ENCODE measurements at places on chromosomes 1 and 21.

GRCh38 chr1:54506594-54506993 lies 41.4 kb upstream of the ACOT11 start:
- no peak for DNase-seq

- no peak for DNase-seq
These were observed 21.8 kb upstream of the DYNLT5 start for GRCh38 chr1:66730462-66730861.

GRCh38 chr21:17903029-17903806 lies 84.1 kb upstream of the C21orf91 start:
- DNase-seq, result no peak

- no peak for DNase-seq
These were observed 56.9 kb downstream of the PROX1 start for GRCh38 chr1:214044438-214045214.

- no peak for DNase-seq
These were observed 2.8 kb downstream of the PLA2G5 start for GRCh38 chr1:20072771-20073170.

DNA sequence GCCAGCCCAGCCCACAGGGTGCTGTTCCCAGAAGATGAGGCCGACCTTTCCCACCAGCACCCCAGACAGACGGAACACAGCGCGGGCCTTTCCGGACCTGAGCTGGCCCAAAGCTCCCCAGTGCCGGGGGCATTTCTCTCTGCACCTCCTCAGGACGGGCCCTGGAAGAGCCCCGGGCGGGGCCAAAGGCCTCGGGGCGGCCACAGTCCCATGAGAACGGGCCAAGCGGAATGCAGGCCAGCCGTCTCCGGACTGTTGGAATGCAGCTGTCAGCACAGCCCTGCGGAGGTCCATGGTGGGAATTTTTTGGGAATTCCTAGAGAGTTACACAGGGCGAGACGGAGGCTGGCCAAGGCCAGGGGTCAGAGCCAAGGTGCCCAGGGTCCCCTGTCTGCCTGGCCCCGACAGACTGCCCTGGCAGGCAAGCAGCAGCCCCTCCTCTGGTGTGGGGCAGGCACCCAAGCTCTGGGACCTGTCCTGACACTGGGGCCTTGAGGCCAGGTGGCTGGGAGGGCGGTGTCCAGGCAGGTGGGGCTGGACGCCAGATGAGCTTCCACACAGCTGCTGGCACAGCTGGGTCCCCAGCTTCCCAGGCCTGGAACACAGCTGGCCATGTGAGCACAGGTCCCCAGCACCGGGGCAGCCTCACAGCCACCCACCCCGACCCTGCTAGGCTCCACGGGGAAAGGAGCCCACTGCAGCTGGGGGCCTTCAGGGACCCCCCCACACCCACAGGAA lies 63.0 kb downstream of the MEGF6 start:
- no peak for DNase-seq

DNA sequence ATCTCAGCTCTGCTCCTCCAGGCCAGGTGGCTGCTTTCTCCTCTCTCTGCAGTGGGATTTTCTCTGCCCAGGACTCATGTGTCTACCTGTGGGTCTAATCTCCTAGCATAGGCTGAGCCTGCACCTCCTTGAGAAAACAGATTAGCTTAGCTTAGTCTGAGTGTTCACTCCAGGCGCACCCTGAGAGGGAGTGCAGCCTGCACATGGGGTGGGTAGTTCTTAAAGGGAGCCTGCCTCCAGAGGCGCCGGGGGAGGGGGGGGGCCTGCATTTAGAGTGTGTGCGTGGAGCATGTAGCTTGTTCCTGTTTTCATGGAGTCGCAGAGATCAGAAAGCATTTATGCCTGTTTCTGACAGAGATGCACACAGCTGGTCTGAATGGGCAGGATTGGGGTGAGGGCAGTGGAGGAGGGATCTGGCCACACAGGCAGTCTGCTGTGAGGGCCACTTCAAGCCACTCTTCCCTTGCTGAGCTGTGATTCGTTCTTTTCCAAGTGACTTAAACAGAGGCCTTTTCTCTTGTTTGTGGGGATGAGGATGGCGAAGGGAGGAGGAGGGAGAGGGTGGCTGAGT lies 45.2 kb downstream of the GALNT2 start:
- no peak for DNase-seq

- DNase-seq, result no peak
These were observed 131.4 kb upstream of the CHRM3 start for GRCh38 chr1:239254999-239255398.

GRCh38 chr1:187871177-187871845 lies 1042.6 kb downstream of the PLA2G4A start:
- no peak for DNase-seq

DNA sequence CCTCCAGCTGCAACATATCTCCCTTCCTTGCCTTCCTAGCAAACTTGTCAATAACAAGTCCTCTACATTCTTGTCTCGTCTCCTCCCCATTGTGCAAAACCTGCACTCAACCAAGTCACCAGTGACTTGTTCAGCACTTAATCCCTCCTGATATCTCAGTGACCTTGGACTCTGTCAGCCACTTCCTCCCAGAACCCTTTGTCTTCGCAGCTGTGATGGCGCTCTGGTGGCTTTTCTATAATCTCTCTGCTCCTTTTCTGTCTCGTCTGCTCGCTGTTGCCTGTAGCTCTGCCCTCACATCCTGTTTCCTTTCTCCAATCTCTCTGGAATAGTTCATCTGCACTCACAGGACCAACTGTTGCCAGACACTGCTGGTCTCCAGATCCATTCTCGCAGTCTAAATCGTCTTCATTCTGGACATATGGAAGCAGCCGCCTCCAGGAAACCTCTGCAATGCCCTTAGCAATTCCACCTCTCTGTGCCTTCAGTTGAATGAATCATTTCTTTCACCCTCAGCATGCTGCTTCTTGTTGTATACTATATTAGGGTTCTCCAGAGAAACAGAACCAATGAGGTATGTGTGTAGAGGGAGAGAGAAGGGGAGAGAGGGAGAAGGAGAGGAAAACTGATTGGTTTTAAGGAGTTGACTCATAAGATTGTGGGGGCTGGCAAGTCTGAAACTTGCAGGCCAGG lies 17.4 kb upstream of the IFNAR2 start:
- no peak for DNase-seq

DNA sequence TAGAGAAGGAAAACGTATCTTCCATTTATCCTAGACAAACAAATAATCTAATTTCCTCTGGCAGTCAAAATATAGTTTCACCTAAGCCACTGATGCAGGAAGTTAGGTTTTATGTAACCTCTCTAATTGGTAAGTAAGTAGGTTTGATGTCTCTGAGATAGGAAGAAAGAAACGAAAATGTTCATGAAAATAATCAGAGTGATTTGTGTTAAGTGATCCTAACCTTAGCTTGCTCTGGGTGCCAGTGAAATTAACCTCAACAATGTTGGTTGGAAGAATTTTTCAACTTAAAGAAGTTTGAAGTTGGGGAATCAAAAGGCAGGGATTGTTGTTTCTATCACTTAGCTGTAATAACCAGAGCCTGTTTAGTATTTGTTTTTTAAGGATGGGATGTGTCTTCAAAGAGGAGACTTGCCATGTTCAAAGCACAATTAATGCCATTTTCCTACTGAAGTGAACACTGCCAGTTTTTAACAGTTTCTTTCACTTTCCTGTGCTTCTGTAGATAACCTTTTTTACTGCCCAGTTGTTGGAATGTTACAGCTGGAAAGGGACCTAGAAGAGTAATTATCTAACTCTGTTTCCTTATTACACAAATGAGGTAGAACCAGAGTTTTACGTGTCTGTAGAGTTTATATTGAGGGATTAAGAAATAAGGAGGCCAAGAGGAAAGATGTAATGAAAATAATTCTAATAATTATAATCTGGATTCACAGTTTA lies 18.4 kb downstream of the HIPK1 start:
- DNase-seq, result no peak

- DNase-seq, result no peak
These were observed 33.9 kb upstream of the COL6A2 start for GRCh38 chr21:46063734-46064680.

DNA sequence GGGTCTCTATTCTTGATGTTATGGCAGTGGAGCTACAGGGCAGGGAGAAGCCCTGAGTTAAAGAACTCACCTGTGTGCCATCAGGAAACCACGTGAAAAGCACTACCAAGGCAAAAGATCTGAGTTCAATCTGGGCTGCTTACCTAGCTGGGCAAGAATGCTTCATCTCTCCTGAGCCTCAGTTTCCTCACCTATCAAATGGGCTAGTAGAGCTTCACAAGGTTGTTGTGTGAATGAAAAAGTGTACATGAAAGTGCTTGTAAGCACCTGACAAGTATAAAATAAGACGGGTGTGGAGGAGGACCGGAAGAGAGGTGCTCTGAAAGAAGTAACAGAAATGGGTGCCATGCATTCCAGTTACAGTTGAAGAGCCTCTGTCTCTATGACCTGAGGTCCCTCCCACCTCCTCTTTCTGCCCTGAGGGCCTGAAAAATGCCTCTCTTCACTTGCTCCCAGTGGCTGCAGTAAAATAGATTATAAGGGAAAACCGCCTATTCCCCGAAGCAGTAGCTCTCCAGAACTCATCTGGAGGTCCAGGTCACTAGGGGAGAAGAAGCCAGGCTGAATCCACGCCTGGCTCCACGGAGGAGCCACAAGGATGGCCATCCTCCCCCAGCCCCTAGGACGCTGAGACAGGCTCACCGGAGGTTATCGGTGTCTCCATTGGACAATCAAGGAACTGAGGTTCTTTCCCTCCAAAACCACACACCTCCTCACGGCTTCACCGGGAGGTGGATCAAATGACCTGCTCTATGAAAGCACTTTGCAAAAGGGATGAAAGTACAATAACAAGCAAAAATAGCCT lies 1.4 kb downstream of the GPR161 start:
- DNase-seq, result no peak

GRCh38 chr1:87190402-87190801 lies 138.3 kb upstream of the LMO4 start:
- DNase-seq, result no peak

GRCh38 chr1:67532452-67533216 lies 102.4 kb upstream of the SERBP1 start:
- no peak for DNase-seq

DNA sequence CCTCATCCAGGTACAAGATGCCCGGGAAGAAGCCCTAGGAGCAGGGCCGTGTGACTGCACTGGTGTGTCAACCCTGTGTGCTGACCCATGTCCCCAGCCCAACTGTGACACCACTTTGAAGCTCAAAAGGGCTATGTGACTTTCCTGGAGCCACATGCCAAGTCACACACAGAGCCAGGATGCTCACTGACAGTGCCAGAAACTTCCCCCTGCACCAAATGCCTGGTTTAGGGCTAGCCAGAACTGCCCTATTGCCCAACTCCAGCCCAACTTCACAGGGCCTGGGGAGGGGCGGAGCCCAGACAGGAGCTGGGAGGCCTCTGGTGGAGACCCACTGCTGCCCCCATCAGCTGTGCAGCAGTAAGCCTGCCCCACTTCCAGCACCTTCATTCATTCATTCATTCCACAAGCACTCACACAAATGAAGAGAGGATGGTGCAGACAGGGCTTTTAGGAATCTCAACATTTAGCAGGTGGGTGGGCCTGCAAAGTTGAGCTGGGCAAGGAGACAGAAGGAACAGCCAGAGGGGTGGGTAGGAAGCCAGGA lies 36.7 kb downstream of the KCNQ4 start:
- no peak for DNase-seq

DNA sequence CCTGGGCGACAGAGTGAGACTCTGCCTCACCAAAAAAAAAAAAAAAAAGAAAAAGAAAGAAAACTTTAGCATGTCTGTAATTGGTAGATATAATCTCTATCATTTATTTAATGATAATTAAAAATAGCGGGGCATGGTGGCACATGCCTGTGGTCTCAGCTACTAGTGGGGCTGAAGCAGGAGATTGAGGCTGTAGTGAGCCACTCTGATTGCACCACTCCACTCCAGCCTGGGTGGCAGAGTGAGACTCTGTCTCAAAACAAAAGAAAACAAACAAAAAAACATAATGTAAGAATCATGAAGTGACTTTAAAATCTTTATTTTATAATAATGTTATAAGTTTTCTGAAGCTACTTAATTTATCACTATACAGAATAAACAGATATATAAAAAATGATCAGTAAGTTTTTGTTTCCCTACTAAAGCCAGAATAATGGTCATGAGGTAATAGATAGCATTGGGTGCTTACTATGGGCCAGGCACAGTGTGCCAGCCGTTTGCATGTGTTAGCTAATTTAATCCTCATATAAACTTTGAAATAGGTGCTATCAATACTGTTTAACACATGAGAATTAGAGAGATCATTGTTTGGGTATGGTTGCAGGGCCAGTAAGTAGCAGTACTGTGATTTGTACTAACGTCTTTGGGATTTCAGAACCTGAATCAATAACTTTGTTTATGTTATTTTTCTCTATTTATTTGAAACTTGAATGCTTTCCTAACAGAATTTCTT lies 23.8 kb downstream of the CLIC4 start:
- DNase-seq, result no peak

GRCh38 chr1:16046842-16047241 lies 3.3 kb downstream of the CLCNKB start:
- no peak for DNase-seq

DNA sequence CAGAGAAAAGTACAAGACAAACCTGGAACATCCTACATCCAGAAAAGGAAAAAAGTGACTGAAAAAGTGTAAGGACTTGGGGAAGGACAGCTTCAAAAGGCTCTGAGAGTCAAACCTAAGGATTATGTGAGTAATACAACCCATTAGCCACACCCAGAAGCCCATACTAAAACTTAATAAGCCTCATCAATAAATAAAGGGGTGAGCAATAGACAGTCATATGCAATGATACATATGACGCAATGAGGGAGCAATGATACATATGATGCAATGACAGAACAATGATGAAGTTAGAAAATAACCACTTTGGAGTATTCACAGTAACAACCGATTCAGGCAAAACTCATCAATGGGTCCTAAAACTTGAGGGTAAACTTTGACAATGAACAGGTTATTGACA lies 50.1 kb downstream of the BRWD1 start:
- no peak for DNase-seq

- no peak for DNase-seq
These were observed 27.9 kb downstream of the CDCP2 start for GRCh38 chr1:54124906-54125305.

GRCh38 chr21:35231090-35231489 lies 182.0 kb upstream of the RUNX1 start:
- no peak for DNase-seq

DNA sequence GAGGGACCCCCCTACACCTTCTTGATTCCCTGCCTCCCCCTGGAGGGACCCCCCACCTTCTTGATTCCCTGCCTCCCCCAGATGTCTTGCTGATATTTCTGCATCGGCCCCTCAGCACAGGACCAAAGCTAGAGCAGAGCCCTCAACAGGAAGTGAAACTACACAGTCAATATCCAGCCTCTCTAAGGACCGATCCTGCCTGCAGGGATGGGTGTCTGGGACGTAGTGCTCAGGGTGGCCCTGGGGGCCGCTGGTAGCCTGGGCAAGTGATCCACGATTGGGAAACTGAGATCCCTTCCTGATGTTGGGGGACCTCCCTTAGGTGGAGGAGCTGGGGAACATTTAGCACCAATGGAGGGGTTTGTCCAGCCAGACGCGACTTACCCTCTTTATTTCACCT lies 3.9 kb upstream of the LEFTY2 start:
- DNase-seq, result no peak

DNA sequence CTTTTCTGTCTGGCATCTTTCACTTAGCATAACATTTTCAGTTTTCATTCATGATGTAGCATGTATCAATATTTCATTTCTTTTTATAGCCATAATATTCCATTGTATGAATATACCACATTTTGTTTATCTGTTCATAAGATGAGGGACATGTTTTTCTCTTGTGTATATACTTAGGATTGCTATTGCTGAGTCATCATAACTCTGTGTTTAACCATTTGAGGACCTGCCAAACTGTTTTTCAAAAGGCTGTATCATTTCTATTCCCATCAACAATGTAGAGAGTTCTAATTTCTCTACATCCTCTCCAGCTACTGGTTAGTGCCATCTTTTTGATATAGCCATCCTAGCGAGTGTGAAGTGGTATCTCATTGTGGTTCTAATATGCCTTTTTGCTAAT lies 26.2 kb downstream of the MPZL1 start:
- no peak for DNase-seq
